NT2/D1 (cell line): ENCODE measurements at places on chromosomes 3 and 15.

GRCh38 chr3:102661707-102662497 lies 227.1 kb downstream of the ZPLD1 start:
- DNase-seq = no peak

- no peak for DNase-seq
Observed at GRCh38 chr3:172307141-172307560, 141.1 kb downstream of the GHSR start.

DNA sequence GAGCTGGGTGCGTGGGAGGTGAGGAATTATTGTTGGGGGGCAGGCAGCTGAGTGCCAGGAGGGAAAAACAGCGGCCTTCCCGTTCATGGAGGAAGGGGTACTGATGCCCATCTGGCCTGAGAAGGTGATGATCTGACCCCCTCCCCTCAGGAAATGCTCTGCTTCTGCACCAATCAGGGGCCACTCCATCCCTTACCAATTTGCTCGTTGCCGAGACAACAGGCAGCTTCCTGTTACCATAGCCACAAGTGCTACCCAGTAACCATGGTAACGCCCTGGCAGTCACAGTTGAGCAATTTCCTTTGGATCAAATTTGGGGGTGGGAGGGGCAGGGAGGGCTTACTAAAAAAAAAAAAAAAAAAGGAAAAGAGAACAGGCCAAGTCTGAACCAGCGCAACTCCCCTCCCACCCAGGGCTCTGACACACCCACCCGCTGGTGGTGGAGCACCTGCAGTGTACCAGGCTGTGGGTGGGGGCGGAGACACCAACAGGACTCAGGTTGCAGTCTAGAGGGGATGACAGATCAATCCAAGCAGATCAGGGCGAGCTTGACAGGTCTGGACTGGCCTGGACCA lies 13.7 kb downstream of the CELF6 start:
- DNase-seq = peak; percentile 16

- DNase-seq = no peak
Observed at GRCh38 chr3:38016847-38017444, 12.5 kb downstream of the PLCD1 start.

- DNase-seq = no peak
Observed at GRCh38 chr3:138681463-138682220, 73.1 kb downstream of the FAIM start.

GRCh38 chr15:47987908-47988532 lies 132.8 kb upstream of the SLC24A5 start:
- peak; percentile 36 for DNase-seq

DNA sequence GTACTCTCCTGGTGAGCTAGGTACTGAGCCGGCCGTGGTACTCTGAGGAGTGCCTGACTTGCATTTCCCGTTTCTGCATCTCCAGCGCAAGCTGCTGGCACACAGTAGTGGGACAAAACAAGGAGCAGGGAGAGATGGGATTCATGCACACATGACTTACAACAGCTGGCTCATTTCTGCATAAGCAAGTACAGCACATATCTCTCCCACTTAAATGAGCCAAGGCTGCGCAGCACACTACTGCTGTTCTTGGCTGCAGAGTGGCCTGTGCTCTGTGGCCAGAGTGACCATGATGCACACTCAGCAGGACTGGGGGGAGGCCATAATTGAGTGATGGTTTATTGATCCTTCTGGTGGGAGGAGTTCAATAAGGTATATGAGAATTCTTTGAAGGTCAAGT lies 59.2 kb upstream of the ABHD17C start:
- no peak for DNase-seq

- no peak for DNase-seq
Observed at GRCh38 chr3:148975248-148975647, 16.1 kb upstream of the GYG1 start.
